Activated naive CD8-positive, alpha-beta T cell treated with anti-CD3 and anti-CD28 coated beads, Interleukin-2, amount 10 ng/mL, durations not matched to agents 7 days and 5 days (primary cell): ENCODE measurements at places on chromosomes 2 and 18.

GRCh38 chr18:54465502-54465901 lies 107.8 kb downstream of the C18orf54 start:
- no peak for DNase-seq

GRCh38 chr2:132754867-132755472 lies 85.0 kb upstream of the LYPD1 start:
- no peak for DNase-seq

GRCh38 chr2:59461127-59461526 lies 1092.3 kb downstream of the BCL11A start:
- DNase-seq: no peak

- no peak for DNase-seq
Observed at GRCh38 chr2:236674238-236674637, 104.6 kb downstream of the ACKR3 start.

GRCh38 chr2:48070415-48070814 lies 164.1 kb upstream of the FBXO11 start:
- DNase-seq: no peak

- no peak for DNase-seq
Observed at GRCh38 chr2:30511122-30512083, 64.4 kb downstream of the LCLAT1 start.

DNA sequence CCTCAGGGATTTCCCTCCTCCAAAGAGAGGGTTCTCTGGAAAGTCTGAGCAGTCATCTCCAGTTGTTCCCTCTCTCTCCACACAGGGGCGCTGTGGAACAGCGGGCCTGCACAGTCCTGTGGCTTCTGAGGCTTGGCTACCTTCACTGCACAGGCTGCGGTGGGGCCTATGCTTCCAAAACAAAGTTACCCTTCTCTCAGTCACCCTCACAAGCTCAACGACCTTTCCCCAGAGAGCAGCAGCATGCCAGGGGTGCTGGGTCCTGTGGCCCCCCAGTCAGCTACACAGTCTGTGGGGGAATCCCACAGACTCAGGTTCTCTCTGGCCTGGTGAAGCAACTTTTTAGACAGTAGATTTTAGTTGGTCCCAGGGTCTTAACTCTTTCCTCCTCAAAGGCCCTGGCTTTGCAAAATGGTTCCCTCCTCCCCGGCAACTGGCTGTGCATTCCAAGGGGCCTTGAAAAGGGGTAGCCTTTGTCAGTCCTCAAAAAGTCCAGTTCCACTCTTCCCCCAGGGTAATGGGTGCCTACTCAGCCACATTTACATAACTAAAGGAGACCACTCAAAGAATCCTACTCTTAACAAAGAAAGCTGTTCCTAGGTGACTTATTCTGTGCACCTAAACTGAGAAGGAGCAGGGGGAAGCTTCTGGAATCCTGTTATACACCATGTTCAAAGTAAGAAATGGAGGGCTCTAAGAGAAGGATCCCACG lies 14.9 kb downstream of the B3GNT7 start:
- DNase-seq: no peak

DNA sequence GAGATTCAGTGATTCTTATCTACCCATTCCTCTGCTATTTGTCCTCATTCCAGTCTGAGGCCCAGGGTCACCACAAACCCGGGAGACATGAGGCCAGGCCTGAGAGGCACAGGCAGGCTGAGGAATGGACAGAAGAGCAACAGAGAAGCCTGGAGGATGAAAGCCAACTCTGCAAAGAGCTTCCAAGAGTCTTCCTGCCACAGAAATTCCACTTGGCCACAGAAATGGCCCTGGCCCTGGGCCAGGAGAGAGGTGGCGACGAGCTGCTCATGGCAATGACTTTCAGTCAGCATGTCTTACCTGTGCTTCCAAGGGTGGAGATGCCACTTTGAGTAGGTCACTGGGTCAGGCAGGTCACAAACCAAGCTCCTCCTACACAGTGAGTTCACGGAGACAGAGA lies 155.3 kb upstream of the PKDCC start:
- DNase-seq: no peak
